ENCODE measurements at places on chromosomes 13 and 19. TPM values are rescaled to one million over a fixed set of nuclear protein-coding genes. Genes with fewer than 3 reads are reported as not detected.

The RNF17 gene
- not detected for total RNA-seq

The AP1M2 gene
- total RNA-seq = 127 TPM

The TTC9B gene
- not detected for total RNA-seq

The TMC4 gene
- 14.7 TPM for total RNA-seq

The PIH1D1 gene
- 153 TPM for total RNA-seq

The ZNF546 gene
- 1.1 TPM for total RNA-seq

The CBLC gene
- 27.8 TPM for total RNA-seq

The PDX1 gene
- not detected for total RNA-seq

The SHISA2 gene
- total RNA-seq = 20.5 TPM

The ZNF541 gene
- total RNA-seq = 0.09 TPM

The PINLYP gene
- total RNA-seq = 10.6 TPM

The S1PR4 gene
- total RNA-seq = 0.28 TPM

The ZNF723 gene
- not detected for total RNA-seq

Data from WTC11 (cell line).